Activated gamma-delta T cell treated with Interleukin-2 at 50 U/mL for 16 hours (primary cell): ENCODE measurements at places on chromosomes 2 and 18.

- DNase-seq: no peak
Measured at GRCh38 chr18:41504316-41504715, 450.7 kb upstream of the PIK3C3 start.

GRCh38 chr2:196670342-196670741, 30.8 kb downstream of the CCDC150 start:
- DNase-seq: no peak

DNA sequence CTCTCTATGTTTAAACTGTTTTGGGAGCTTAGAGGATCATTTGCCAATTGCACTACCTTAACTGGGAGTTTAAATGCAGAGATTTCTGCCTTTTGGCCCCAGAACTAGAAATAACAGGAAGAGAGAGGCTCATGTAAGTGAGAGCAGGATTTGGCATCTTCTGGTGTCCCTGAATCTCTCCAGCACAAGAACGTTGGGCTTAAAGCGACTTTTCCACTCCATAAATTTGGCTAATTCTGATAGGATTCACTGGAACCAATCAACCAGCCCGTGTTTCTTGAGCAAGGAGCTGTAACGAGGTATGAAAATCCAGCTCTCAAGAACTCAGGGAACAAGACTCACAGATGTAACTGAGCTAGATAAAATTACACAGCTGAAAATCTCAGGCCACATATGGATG, 181.0 kb downstream of the C1D start:
- no peak for DNase-seq

DNA sequence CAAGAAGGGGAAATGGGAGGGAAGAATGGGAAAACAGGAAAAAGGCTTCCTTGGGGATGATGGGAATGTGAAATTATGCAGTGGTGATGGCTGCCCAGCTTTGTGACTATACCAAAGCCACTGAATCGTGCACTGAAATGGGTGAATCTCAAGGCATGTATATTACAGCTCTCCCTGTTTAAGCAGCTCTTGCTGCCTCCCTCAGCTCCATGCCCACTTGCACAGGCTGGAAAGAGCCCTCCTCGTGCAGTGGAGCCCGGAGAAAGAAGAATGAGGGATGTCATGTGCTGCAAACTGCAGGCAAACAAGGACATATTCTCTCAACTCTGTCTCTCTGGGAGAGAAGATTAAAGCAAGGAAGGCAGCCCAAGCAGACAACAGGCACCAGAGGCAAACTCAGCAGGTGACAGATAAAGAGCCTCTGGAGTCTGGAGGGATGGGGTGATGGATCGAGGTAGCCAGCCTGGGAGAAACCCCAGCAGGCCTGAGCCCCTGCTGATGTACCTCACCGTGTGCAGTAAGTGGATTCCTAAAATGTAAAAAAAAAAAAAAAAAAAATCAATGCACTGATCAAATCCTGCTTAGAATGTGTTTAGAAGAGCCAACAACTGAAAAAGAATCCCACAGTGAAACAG, 62.4 kb upstream of the SLC66A3 start:
- DNase-seq: no peak

DNA sequence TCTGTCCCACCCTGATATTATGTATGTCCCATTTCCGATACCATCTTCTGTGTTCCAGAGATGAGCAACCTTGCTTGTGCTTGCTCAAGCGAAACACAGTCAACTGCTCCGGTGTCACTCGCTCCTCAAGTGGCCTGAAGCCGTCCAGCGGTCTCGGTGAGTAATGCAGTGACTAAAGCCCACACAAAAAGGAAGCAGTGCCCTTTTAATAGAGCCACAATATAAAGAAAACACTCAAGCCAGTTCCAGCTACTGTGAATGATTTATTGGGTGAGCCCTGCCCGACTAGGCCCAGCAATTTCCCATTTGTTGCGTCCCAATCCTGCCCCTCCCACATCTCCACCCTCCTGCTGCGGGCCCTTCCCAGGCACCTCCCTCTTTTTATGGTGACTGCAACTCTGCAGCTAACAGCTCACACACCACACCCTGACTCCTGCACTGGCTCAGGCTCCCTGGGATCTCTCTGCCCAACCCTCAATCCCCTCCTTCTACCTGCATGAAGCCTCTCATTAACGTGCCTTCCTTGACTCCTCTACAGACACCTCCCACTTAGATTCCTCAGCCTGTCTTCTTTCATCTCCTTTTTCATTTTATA, 44.2 kb upstream of the DSC1 start:
- no peak for DNase-seq

GRCh38 chr2:3756306-3756705, 52.9 kb downstream of the DCDC2C start:
- DNase-seq: no peak

DNA sequence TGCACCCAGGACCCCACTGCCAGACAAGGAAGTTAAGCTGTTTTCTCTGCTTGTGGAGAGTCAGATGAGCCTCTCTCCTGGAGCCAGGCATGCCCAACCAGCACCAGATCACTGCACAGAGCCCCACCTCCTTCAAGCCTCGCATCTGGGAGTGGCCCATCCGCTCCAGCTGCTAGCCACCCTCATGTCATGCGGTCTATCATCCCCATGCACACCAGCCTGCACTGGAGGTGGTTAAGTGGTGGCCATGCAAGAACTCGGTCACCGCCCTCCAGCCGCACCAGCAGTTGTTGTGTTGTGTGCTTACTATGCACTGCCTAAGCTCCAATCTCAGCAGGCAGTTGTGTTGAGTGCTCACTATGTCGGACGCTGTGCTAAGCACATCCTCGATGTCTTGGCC, 177.9 kb upstream of the SLC14A2 start:
- no peak for DNase-seq

DNA sequence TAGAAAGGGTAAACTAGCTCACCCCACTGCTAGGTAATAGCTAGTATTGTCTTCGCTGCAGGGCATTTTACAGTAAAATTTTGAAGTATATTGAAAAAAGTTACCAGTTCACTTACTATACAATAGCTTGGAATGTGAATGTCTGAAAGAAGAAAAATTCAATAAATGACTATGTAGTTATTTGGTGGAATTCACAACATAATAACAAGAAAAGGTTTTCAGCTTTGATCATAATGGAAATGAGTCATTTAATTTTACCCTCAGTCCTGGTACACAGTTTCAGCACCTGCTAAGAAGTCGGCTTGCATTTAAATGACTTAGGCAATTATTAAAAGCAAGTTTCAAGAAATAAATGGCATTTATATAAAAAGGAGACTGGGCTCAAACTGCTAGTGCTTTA, 90.4 kb downstream of the NUP35 start:
- DNase-seq: no peak

DNA sequence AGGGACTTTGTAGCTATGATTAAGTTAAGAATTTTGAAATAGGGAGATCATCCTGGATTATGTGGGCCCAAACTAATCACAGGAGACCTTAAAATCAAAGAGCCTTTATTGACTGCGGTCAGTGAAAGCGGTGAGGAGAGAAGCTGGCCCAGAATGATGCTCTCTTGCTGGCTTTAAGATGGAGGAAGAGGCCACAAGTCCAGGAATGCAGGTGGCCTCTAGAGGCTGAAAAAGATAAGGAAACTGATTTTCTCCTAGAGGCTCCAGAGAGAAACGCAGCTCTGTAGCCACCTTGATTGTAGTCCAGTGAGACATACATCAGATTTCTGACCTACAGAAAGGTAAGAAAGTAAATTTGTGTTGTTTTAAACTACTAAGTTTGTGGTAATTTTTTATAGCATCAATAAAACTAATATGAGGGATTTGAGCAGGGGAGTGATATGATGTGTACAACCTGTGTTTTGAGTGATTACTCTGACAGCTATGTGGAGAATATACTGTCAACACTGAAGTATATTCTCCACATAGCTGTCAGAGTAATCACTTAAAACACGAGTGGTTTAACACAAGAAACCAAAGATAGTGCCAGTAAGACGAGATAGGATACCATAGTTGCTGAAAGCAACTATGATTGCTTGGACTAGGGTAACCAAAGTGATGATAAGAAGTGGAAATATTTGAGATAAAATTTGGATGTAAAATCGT, 364.4 kb upstream of the CHST9 start:
- no peak for DNase-seq

DNA sequence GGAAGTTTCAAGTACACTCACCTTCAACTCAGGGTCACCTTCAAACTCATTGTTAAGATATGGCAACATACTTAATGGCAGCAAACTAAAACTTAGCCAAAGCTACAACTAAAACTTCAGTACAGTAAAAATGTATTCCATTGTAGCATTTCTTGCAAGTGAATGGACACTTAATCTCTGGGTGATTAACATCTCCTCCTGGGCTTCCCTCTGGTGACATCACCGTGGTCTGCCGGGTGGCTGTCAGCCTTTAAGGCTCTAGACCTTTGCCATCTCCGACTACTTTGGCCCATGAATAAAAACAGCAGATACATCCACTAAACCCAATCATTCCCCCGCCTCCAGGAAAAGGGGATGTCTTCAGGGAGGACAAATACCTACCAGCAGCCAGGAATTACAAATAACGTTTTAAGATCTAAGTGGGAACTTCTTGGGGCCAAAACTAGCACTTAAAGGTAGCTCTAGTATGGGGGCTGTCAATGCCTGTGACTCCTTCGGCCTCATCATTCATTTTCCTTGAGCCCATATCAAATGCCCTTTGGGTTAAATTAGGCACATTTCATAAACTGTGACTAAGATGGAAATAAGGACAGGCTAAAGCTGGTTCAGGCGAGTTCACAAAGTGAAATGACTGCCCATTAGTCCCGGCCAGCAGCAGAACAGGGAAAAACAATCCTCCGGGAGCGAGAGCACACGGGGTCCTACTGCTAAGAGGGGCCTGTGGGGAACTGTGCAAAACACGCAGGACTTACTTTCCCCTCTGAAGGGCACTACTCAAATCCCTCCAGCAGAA, 1.1 kb downstream of the TFCP2L1 start:
- DNase-seq: no peak

DNA sequence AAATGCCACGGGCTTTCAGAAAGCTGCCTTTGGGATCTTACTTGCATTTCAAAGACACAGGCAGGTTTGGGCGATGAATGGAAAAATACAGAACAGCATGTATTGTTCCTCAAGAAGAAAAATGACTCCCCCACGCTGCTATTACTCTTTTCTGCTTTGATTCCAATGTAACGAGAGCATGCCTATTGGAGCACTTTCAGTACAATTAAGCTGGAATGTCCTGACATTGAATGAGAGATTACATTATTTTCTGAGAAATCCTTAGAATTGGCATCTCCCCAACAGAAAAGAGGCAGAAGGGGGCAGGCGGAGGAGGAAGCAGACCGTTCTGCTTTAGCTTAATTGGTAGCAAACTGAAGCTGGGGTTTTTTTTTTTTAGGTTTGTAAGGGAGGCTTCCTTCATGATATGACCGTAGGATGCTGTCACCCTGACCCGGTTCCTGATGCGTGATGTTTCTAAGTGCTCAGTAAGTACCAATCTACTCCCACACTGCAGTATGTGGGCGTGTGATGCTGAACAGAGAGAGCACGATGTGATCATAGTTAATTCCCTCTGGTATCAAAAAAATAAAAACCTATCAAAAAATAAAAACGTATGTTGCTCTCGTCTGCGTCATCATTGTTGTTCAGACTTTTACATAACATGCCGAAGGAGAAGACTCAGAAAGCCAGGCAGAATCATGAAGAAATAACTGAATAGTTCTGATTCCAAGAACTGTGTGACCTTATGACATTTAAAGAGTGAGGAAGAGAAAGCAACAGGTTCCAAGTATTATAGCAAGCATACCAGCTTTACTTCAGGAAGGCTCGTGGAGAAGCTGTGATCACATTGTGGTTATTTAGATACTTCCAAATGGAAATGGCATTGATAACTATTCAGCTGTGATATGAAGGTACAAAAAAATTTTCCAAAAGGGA, 40.5 kb downstream of the LONRF2 start:
- no peak for DNase-seq

DNA sequence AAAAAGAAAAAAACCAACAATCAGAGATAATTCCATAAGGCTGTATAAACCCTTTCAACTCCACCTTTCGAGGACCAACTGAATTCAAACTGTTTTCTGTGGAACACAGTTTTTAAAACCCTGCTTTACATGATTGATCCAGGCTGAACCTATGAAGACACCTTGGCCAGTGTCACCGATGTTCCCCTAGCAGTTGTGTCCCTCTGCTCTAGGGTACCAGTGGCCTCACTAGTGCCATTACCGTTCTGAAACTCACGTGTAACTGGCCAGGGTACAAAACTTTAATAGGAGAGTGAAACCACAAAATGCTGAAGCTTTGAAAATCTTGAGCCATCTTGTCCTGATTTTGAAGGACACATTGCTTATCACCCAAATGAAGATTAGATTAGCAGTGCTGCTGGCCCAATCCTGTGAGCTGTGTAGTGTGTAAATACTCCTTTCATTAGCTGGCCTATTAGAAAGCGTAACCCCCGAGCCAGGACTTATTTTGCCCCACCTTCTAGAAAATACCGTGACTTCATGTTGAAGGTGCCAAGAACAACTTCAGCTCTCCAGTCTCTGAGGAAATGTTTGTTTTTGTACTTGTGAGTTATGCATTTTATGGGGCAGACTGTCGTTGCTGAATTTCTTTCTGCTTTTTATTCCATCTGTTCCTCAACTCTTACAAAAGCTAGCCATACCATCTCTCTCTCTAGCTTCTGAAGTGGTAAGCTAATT, 147.8 kb upstream of the MAP3K20 start:
- no peak for DNase-seq

GRCh38 chr2:177073611-177074010, 139.0 kb upstream of the HNRNPA3 start:
- no peak for DNase-seq

- no peak for DNase-seq
Measured at GRCh38 chr18:73047688-73048087, 179.9 kb upstream of the NETO1 start.

- no peak for DNase-seq
Measured at GRCh38 chr2:22901471-22902179, 483.4 kb upstream of the KLHL29 start.

- DNase-seq: no peak
Measured at GRCh38 chr2:128169497-128169896, 78.5 kb downstream of the UGGT1 start.

DNA sequence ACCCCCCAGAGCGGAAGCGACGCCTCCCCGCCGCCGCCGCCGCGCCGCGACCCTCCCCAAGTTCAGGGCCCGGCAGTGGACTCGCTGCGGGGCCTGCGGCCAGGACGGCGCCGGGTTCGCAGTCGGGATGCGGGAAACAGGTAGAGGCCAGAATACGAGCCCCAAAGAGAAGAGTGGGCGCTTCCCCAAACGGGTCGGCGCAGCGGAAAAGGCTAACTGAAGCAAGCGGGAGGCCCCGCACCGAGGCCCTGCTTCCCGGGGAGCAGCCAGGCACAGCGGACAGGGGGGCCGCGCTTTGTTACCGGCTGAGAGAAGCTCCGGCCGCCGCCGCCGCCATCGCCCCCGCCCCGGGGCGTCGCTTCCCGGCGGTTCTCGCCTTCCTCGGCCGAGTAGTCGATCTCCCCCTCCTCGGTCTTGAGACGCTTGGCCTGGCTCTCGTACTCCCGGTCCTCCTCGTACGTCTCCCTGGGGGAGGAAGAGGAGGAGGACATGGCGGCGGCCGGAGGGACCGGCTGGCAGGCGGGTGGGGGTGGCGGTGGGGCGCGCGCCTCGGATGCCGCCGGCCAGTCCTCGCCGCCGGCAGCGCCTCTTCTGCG, 494 bp downstream of the HNRNPLL start:
- peak; percentile 33 for DNase-seq

- no peak for DNase-seq
Measured at GRCh38 chr2:44277541-44277940, 2.3 kb downstream of the SLC3A1 start.
